ENCODE measurements at places on chromosomes 4 and X. TPM values are rescaled to one million over a fixed set of nuclear protein-coding genes. Genes with fewer than 3 reads are reported as not detected.

Gene AFAP1
- 38.8 TPM for total RNA-seq

Gene MMRN1
- not detected for total RNA-seq

Gene GAGE12J
- not detected for total RNA-seq

Gene OFD1
- 7.2 TPM for total RNA-seq

Gene MAOB
- 0.30 TPM for total RNA-seq

Gene STARD8
- total RNA-seq: 9.5 TPM

Gene IDS
- 92.5 TPM for total RNA-seq

Gene DIPK2B
- not detected for total RNA-seq

Gene H2BW2
- total RNA-seq: not detected

Gene CABS1
- not detected for total RNA-seq

Gene TMEM271
- total RNA-seq: not detected

Gene ASMT
- total RNA-seq: not detected

Gene ARFIP1
- 41.6 TPM for total RNA-seq

Gene LRBA
- total RNA-seq: 14.0 TPM

Gene USP26
- total RNA-seq: not detected

Gene BANK1
- 0.91 TPM for total RNA-seq

Gene RRH
- not detected for total RNA-seq

Gene SPANXN3
- total RNA-seq: not detected

Gene TRIM2
- total RNA-seq: 18.4 TPM

Gene ZCCHC18
- total RNA-seq: 1.7 TPM

Gene CWH43
- total RNA-seq: not detected

Gene FAM9B
- total RNA-seq: not detected

Gene GAGE13
- not detected for total RNA-seq

Gene ATRX
- 46.0 TPM for total RNA-seq

Gene RTL9
- 0.02 TPM for total RNA-seq

Gene CYP4V2
- total RNA-seq: 0.34 TPM

Gene SPOCK3
- total RNA-seq: 0.81 TPM

Gene GSX2
- not detected for total RNA-seq

Gene PCYT1B
- 0.57 TPM for total RNA-seq

Gene DDX53
- total RNA-seq: 1.6 TPM

Gene AADAT
- total RNA-seq: 0.30 TPM

Gene CFAP47
- total RNA-seq: 0.05 TPM

Gene NAP1L2
- 0.62 TPM for total RNA-seq

Gene DKK2
- 0.74 TPM for total RNA-seq

Gene TRIM61
- total RNA-seq: not detected

Gene SFRP2
- total RNA-seq: 11.9 TPM

Gene PLP1
- total RNA-seq: not detected

Gene PCDH7
- total RNA-seq: 1.0 TPM

Gene TMPRSS11F
- not detected for total RNA-seq

Gene MAGEA12
- 15.5 TPM for total RNA-seq

Gene ACOX3
- 16.1 TPM for total RNA-seq

Gene PRSS12
- total RNA-seq: 0.59 TPM

Gene KDR
- total RNA-seq: 0.42 TPM

Gene SORCS2
- not detected for total RNA-seq

Gene FAT1
- total RNA-seq: 67.0 TPM

Gene RFC1
- 38.3 TPM for total RNA-seq

Gene TCP11X1
- total RNA-seq: not detected

Gene GATA1
- not detected for total RNA-seq
